ENCODE measurements at places on chromosomes 4 and X.

- no peak for DNase-seq
Measured at GRCh38 chrX:19544693-19545305, 29.5 kb upstream of the MAP3K15 start.

- DNase-seq: no peak
Measured at GRCh38 chr4:179028321-179028720, 1586.1 kb upstream of the AGA start.

DNA sequence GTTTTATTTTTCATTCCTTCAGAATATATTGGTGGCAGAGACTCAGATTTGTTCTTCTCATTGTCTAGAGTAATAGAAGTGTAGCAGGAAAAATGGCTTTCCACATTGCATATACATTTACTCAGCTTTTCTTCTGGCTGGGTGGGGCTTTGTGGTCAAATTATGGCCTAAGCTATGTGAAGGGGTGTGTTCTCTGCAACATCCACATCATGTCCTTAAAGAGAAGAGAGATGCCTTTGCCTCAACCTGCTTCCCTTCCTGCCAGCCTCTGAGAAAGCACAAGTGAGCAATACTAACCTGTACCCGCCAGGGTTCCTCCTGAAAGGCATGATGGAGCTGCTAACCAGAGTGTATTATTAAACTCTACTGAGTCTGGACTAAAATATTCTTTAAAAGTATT lies 695.6 kb upstream of the FAM241A start:
- no peak for DNase-seq

GRCh38 chrX:107348990-107349389 lies 100.5 kb upstream of the FRMPD3 start:
- no peak for DNase-seq

- DNase-seq: no peak
Measured at GRCh38 chrX:34585561-34585960, 71.5 kb downstream of the TMEM47 start.

GRCh38 chrX:103309860-103310554 lies 783 bp downstream of the BEX2 start:
- DNase-seq: no peak

DNA sequence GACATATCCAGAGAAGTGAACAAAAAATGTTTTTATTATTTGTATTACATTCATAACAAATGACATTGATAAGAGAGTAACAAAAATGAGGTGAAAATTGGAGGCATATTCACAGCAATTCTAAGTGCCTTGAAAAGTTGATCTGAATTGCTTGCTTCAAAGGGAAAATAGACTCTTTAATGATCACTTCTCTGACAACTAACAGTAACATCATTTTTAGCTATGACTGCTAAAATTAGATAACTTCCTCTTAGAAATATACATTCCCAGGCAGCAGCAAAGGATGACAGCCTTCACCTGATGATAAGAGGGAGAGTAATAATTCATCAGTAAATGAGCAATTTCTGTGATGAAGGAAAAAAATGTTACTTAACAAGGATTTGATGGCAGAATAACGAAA lies 472.5 kb downstream of the PCDH10 start:
- DNase-seq: no peak

- DNase-seq: no peak
Measured at GRCh38 chrX:150159537-150159936, 203.6 kb upstream of the MAMLD1 start.

DNA sequence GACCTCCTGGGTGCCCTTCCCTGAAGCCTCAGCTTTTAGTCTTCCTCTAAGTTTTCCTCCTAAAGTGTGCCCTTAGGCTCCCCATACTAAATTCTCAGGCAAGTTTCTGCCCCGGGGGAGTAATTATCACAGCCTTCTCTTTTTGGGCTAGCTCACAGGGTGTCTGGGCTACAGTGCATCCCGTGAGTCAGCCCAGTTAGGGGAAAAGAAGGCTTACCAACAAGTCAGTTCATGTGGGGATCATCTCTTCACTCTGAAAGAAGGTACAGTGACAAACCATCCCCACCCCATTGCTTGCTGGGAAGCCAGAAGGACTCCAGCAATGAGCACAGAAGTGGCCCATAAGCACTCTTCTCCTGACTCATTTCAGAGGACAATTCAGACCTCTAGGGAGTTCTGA lies 134.7 kb upstream of the FAM9C start:
- DNase-seq: no peak

GRCh38 chrX:68835104-68835442 lies 6.3 kb downstream of the EFNB1 start:
- DNase-seq: no peak

GRCh38 chrX:103442536-103442901 lies 66.2 kb downstream of the BEX3 start:
- DNase-seq: no peak

GRCh38 chr4:94827481-94828110 lies 69.8 kb downstream of the BMPR1B start:
- DNase-seq: peak; percentile 80

GRCh38 chr4:105455182-105455581 lies 18.7 kb downstream of the PPA2 start:
- no peak for DNase-seq

DNA sequence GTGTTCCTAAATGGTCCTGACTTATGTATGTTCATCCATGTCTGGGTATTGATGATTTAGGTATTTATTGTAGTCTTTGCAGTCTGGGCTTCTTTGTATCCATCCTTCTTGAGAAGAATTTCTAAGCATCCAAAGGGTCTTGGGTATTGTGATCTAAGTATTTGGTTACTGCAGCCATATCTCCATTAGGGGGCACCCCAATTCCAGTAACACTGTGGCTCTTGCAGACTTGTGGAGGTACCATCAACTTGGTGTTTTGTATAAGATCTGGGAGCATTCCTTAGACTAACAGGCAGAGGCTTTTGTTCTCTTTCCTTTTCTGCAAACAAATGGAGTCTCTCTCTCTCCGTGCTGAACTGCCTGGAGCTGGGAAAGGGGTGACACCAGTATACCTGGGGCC lies 113.7 kb upstream of the NEXMIF start:
- no peak for DNase-seq

- no peak for DNase-seq
Measured at GRCh38 chrX:101368800-101369199, 17.2 kb downstream of the BTK start.

DNA sequence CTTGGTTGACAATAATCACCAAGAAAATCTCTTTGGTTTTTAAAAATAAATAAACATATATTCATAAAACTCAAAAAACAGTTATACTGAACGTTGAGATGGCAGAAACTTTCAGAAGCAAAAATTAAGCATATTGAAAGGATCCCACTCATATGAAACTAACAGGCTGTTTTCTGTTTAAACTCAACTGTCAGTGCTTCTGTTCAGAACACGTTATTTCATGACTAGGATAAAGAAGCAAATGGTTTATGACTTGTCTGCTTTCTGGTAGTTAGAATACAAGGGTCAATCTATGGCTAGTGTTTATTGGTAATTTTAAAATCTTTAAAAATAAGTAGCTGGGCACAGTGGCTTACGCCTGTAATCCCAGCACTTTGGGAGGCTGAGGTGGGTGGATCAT lies 4.1 kb downstream of the GPR82 start:
- no peak for DNase-seq

DNA sequence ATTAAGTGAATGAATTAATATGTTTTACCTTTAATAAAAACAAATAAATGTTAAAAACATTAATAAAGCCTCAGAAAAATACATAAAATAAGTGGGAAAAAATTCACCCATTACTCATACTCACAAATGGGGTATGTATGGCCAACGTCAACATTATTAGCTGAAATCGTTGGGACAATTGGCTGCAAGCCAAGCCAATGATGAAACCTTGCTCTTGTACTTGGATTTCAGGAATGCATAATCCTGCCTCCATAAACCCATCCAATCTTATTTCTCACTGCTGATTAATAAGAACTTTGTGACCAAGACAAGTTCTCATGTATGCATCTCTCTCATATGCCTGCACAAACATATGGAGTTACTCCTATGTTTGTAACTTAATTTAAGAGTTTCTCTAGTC lies 35.3 kb upstream of the ADAMTS3 start:
- no peak for DNase-seq

DNA sequence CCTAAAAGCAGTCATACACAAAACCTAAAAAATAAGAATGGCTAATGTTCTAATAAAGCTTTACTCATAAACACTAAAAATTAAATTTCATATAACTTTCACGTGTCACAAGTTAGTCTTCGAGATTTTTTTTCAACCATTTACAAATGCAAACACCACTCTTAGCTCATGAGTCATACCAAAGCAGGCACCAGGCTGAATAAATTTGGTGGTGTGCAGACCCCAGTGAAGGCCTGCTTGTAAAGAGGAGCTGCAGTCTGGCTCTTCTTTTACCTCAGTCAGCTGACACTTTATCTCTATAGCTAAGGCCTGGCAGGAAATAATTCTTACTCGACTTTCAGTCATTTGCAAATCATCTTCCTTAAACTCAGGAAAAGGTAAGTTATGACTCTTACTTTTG lies 37.4 kb downstream of the CLOCK start:
- no peak for DNase-seq

DNA sequence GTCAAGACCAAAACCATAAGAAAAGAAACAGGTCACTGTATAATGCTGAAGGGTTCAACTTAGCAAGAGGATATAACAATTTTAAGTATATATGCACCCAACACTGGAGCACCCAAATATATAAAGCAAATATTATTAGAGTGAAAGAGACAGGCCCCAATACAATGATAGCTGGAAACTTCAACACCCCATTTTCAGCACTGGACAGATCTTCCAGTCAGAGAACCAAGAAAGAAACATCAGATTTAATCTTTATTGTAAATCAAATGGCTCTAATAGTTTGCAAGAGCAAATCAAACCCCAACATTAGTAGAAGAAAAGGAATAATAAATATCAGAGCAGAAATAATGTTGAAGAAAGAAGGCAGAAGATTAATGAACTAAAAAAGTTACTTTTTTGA lies 36.2 kb downstream of the MAGED4 start:
- DNase-seq: no peak

Data from kidney epithelial cell (primary cell).